ENCODE measurements at places on chromosomes 13 and 19. TPM values are rescaled to one million over a fixed set of nuclear protein-coding genes. Genes with fewer than 3 reads are reported as not detected.

DNA sequence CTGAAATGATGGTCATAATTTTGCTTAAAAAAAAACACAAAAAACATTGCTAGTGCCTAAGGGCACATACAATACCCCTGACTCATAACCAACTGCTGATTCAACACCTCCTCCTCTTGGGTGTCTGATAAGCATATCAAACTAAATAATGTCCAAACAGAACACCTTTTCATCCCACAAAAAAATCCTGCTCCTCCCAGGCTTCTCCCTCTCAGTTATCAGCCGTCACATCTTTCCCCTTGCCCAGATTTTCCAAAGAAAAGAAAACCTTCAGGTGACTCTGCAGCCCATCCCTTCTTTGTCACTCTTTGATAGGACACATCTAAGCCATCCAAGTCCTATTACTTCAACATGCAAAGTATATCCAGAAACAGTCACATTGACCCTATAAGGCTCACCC lies 46.9 kb downstream of the ABCC4 start:
- no peak overlapping the region for H3K27ac ChIP-seq
- no peaks in the 10 kb centered on the region for H3K27me3 ChIP-seq
- no peak overlapping the region for H3K4me3 ChIP-seq
- no peak for DNase-seq

GRCh38 chr13:113411216-113412023 lies 41.9 kb downstream of the ADPRHL1 start:
- DNase-seq, result peak; percentile 69
- peak overlapping the region; percentile 80 for H3K27ac ChIP-seq
- no peaks in the 10 kb centered on the region for H3K36me3 ChIP-seq
- H3K27me3 ChIP-seq, result no peaks in the 10 kb centered on the region

TSHZ3 gene
- total RNA-seq, result 2.1 TPM

GRCh38 chr13:29481603-29482002 lies 113.9 kb downstream of the SLC7A1 start:
- peaks cover 36% of the 10 kb centered on the region for H3K4me1 ChIP-seq
- H3K4me3 ChIP-seq, result no peak overlapping the region

- H3K27ac ChIP-seq, result peak overlapping the region; percentile 13
- no peaks in the 10 kb centered on the region for H3K36me3 ChIP-seq
- H3K4me3 ChIP-seq, result no peak overlapping the region
- H3K27me3 ChIP-seq, result no peaks in the 10 kb centered on the region
- H3K4me1 ChIP-seq, result no peaks in the 10 kb centered on the region
Measured at GRCh38 chr13:47545201-47546024, 455.7 kb downstream of the SUCLA2 start.

SHANK1 gene
- 1.3 TPM for total RNA-seq

ARHGEF1 gene
- total RNA-seq, result 38.6 TPM

ZNF558 gene
- 12.7 TPM for total RNA-seq

DNA sequence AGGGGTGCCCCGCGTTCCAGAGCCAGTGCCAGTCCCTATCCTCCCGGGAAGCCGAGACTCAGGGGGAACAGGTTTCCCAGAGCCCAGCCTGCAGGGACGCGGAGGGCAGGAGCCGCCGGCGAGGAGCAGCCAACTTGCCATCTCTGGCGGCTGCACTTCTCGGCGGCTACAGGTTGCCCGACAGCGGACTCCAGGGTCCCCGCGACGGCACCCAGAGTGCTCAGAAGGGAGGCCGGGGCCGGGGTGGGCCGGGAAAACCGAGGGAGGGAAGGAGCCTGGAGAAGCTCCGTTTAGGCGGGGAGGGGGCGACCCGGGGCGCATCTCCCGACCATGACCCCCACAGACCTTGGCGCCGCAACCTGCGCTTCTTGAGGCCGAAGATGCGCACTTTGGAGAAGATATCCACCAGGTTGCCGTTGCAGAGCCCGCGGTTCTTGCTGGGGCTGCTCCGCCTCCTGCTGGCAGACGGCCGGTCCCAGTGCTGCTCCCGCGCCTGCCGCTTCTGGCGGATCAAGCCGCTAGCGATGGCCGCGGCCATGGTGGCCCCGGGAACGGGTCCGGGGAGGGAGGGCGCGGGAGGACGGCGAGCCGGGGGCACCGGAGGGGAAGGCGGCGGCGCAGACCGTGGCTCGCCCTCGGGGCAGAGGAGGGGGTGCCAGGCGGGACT lies 463.8 kb downstream of the ITGBL1 start:
- peak; percentile 40 for DNase-seq
- peaks cover 14% of the 10 kb centered on the region for H3K4me1 ChIP-seq
- peaks cover 51% of the 10 kb centered on the region for H3K27me3 ChIP-seq

ZNF555 gene
- total RNA-seq, result 8.5 TPM

DNA sequence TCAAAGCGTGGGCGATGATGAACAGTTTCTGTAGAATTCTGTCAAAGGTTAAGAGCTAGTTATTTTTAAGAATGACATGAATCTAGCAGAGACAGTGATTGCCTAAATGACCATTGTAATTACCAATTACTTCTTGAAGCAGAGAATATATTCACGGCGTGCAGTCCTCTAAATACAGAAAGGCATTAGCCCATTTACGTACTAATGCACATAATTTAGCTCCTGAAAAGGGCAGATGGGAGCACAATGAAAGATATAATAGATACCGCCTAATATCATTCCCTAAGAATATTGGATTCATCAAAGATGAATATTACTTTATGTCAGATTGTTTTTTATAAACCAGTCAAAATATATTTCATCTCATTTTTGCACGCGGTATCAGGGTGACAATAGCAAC lies 212.4 kb downstream of the URI1 start:
- H3K4me1 ChIP-seq, result no peaks in the 10 kb centered on the region
- no peak overlapping the region for H3K27ac ChIP-seq
- no peak overlapping the region for H3K4me3 ChIP-seq
- H3K27me3 ChIP-seq, result no peaks in the 10 kb centered on the region
- no peaks in the 10 kb centered on the region for H3K36me3 ChIP-seq

- peak; percentile 24 for DNase-seq
- H3K27me3 ChIP-seq, result no peaks in the 10 kb centered on the region
- no peaks in the 10 kb centered on the region for H3K36me3 ChIP-seq
- peaks cover 14% of the 10 kb centered on the region for H3K4me1 ChIP-seq
Measured at GRCh38 chr13:106277484-106278154, 257.8 kb downstream of the EFNB2 start.

- H3K4me1 ChIP-seq, result peaks cover 20% of the 10 kb centered on the region
- no peaks in the 10 kb centered on the region for H3K27me3 ChIP-seq
- peak overlapping the region; percentile 44 for H3K27ac ChIP-seq
- DNase-seq, result peak; percentile 78
- H3K36me3 ChIP-seq, result peaks cover 40% of the 10 kb centered on the region
Measured at GRCh38 chr13:29524176-29524575, 71.3 kb downstream of the SLC7A1 start.

GRCh38 chr13:24511816-24512196 lies 772 bp downstream of the PARP4 start:
- H3K36me3 ChIP-seq, result no peaks in the 10 kb centered on the region
- H3K4me1 ChIP-seq, result peaks cover 20% of the 10 kb centered on the region
- no peak for DNase-seq
- H3K27ac ChIP-seq, result peak overlapping the region; percentile 94
- no peaks in the 10 kb centered on the region for H3K27me3 ChIP-seq

- H3K27me3 ChIP-seq, result peaks cover 30% of the 10 kb centered on the region
- no peak overlapping the region for H3K4me3 ChIP-seq
- no peaks in the 10 kb centered on the region for H3K36me3 ChIP-seq
Measured at GRCh38 chr19:35793381-35794165, 18.2 kb downstream of the ARHGAP33 start.

DNA sequence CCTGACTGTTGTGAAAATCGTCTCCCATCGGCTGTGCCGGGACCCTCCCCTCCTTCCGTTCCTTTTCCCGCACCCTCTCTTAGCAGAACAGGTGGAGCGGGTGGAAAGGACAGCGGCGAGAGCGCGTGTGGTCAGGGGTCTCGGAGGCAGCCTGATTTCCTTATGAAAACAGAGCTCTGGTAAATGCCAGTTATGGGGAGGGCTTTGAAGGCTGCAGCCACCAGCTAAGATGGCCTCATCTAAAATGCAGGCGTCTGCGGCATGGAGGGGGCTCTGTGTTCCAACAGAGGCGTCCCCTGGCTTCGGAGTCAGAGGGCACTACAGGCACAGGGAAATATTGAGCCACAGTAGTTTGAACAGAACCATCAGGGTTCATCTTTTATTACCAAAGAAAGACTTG lies 93.8 kb upstream of the SOX1 start:
- no peaks in the 10 kb centered on the region for H3K36me3 ChIP-seq
- DNase-seq, result no peak
- H3K27me3 ChIP-seq, result peaks cover 34% of the 10 kb centered on the region
- peaks cover 9% of the 10 kb centered on the region for H3K4me1 ChIP-seq
- no peak overlapping the region for H3K4me3 ChIP-seq

- no peak overlapping the region for H3K27ac ChIP-seq
- H3K4me1 ChIP-seq, result peaks cover 53% of the 10 kb centered on the region
Measured at GRCh38 chr13:27117952-27118351, 53.7 kb downstream of the USP12 start.

PRR20C gene
- not detected for total RNA-seq

SPACA4 gene
- not detected for total RNA-seq

DNA sequence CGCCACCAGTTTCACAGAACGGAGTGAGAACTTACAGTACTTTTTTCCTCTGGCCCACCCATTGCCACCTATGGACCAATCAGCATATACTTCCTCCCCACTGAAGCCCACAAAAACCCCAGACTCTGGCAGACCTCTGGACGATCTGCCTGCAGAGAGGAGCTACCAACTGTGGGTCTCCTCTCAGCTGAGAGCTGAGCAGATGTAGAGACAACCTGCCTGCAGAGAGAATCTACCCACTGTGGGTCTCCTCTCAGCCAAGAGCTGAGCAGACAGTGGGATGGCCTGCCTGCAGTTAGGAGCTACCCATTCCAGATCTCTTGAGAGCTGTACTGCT lies 69.7 kb downstream of the PIBF1 start:
- H3K27me3 ChIP-seq, result no peaks in the 10 kb centered on the region
- no peak overlapping the region for H3K27ac ChIP-seq
- H3K36me3 ChIP-seq, result peaks cover 5% of the 10 kb centered on the region
- DNase-seq, result no peak
- H3K4me1 ChIP-seq, result no peaks in the 10 kb centered on the region
- H3K4me3 ChIP-seq, result no peak overlapping the region

DNA sequence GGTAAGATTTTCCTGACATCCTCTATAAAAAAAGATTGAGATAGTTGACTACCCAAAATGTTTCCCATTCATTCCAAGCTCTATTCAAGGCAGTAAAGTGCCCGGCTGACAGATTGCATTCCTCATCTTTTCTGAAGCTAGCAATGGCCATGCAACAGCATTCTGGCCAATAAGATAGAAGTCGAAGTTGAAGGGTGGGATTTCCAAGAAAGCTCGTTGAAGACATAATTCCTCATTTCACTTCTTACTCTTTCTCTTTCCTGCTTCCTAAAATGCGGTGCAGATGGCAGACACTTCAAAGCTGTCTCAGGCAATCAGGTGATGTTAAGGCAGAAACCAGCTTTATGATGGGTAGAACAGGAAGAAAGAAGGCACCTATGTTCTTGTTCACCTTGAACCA lies 13.4 kb upstream of the ALOX5AP start:
- no peak overlapping the region for H3K27ac ChIP-seq
- no peaks in the 10 kb centered on the region for H3K27me3 ChIP-seq
- peaks cover 4% of the 10 kb centered on the region for H3K4me1 ChIP-seq
- H3K36me3 ChIP-seq, result no peaks in the 10 kb centered on the region

ZNF497 gene
- 0.73 TPM for total RNA-seq

LILRB1 gene
- 0.28 TPM for total RNA-seq

DNA sequence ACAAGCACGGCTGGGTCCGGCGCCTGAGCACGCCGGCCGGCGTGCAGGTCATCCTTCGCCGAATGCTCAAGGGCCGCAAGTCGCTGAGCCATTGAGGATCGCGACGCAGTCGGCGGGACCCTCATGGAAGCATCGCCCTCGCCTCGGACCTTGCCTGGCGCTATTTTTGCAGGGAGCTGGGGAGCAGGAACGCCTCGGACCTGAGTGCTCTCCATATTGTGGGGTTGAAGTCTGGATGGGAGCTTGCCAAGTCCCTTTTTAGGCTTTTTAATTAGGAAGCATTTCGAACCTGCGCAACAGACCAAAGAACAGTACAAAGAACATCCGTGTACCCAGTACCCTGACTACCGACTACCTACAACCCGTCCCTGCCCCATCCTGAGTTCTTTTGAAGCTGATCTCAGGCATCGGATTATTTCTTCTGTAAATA lies 628 bp downstream of the MRPL34 start:
- H3K4me3 ChIP-seq, result peak overlapping the region; percentile 74
- DNase-seq, result no peak
- no peaks in the 10 kb centered on the region for H3K27me3 ChIP-seq
- H3K4me1 ChIP-seq, result peaks cover 70% of the 10 kb centered on the region
- peak overlapping the region; percentile 89 for H3K27ac ChIP-seq
- no peaks in the 10 kb centered on the region for H3K36me3 ChIP-seq

TYROBP gene
- total RNA-seq, result 122 TPM

- H3K27me3 ChIP-seq, result no peaks in the 10 kb centered on the region
- no peak for DNase-seq
- H3K36me3 ChIP-seq, result no peaks in the 10 kb centered on the region
- no peaks in the 10 kb centered on the region for H3K4me1 ChIP-seq
- H3K27ac ChIP-seq, result no peak overlapping the region
Measured at GRCh38 chr13:59182241-59182640, 981.5 kb downstream of the DIAPH3 start.

RASAL3 gene
- 6.6 TPM for total RNA-seq

- H3K36me3 ChIP-seq, result peaks cover 41% of the 10 kb centered on the region
- H3K4me1 ChIP-seq, result peaks cover 27% of the 10 kb centered on the region
- H3K4me3 ChIP-seq, result no peak overlapping the region
- peak; percentile 71 for DNase-seq
- H3K27me3 ChIP-seq, result peaks cover 10% of the 10 kb centered on the region
Measured at GRCh38 chr19:584240-585001, 5.3 kb upstream of the HCN2 start.

SERPINE3 gene
- not detected for total RNA-seq

DNA sequence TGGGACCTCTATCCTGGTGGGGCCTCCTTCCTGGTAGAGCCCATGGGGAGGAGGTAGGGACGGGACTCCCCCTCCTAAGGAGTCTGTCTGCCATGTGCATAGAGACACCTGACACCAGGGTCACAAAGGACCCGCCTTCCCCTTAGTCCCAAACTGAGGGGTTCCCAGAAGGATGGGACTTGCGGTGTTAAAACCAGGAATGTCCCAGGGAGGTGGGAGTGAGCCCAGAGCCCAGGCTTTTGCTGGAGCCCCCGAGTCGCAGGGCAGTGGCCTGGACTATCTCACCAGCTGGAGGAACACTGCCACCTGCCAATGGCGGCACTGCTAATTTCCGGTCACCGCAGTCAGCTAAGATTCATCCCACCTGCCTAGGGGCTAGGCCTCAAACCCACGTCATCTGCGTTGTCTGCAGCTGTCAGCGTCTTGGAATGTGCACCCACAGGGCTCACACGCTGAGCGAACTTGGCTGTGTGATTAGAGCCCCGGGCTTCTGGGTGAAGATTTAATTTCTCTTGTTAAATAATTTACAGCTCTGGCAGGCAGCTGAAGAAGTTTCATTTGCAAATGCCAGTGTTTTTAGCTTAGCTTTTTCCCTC lies 31.9 kb upstream of the ATP11A start:
- no peaks in the 10 kb centered on the region for H3K4me1 ChIP-seq
- H3K27me3 ChIP-seq, result no peaks in the 10 kb centered on the region
- no peak overlapping the region for H3K27ac ChIP-seq
- H3K4me3 ChIP-seq, result no peak overlapping the region
- H3K36me3 ChIP-seq, result no peaks in the 10 kb centered on the region
- DNase-seq, result no peak
